Activated T-helper 2 cell treated with anti-CD3 and anti-CD28 coated beads, Interferon-gamma antibody, Interleukin-2, Interleukin-4, amounts not matched to agents 10 μg/mL and 5 μg/mL and 100 μg/mL, durations not matched to agents 14 hours and 24 hours and 36 hours (primary cell): ENCODE measurements at places on chromosomes 5 and 9.

- no peak for DNase-seq
Observed at GRCh38 chr5:10198021-10198420, 51.7 kb downstream of the ATPSCKMT start.

- DNase-seq, result peak; percentile 82
Observed at GRCh38 chr9:89522261-89522958, 24.5 kb upstream of the SEMA4D start.

DNA sequence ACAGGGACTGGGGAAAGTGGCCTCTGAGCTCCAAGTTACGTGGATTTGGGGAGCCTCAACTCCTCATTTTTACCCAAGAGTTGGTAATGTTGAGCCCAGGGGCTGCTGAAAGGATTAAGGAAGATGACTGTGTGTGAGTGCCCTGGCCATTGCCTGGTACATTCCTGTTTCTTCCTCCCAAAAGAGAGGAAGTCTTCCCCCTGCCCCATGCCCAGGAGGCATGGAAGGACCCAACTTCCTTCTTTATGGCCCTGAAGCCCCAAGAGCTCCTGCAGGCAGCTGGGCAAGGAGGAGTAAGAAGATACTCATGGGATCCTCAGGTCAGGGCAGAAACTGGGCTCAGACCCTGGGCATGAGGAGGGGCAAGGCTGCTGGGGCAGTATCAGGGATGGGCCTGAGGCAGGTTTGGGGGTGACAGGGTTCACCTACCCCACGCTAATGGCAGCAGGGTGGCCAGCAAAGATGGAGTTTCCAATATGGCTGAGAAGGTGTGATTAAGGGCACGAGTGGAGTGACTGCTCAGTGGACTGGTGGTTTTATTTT is 118.3 kb upstream of the MVB12B start:
- no peak for DNase-seq

GRCh38 chr5:150763023-150763769 is 4.4 kb upstream of the DCTN4 start:
- no peak for DNase-seq

GRCh38 chr9:6133346-6134063 is 82.1 kb upstream of the IL33 start:
- DNase-seq, result no peak

GRCh38 chr5:179137016-179137642 is 77.0 kb downstream of the ZNF354C start:
- DNase-seq, result no peak

DNA sequence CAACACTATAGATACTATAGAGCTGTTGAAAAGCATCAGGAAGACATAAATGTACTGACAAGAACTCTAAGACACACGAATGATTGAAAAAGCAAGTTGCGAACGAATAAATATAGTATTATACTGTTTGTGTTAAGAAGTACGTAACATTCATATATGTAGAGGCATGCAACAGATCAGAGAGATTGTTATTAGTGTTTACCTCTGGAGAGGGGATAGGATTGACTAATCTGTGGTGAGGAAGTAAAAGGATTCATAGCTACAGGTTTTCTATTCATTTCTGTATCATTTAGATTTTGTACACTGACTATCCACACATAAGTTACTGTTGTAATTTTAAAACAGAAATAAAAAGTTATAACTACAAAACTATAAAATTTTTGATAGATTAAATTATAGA is 147.6 kb upstream of the SV2C start:
- DNase-seq, result no peak
